ENCODE measurements at places on chromosomes 6 and 20.

DNA sequence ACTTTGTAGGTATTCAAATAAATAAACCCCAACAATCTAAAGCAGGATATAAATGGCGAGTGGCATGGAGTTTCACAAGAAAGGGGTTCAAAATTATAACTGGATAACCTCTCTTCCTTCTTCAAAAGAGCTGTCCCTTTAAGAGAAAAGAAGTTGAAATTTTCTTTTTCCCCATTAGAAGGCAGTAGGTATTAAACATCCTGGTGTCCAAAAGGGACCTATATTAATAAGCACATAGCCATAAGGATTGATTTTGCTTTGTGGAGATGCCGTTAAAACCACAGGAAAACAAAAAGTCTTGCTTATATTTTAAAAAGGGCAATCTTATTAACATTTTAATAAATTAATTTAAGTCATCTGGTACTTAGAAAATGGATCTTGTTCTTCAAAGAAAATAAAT, 76.5 kb downstream of the LYRM4 start:
- DNase-seq = no peak

GRCh38 chr6:39021779-39022178, 26.8 kb upstream of the GLP1R start:
- DNase-seq = no peak

GRCh38 chr20:62768234-62768546, 28.1 kb upstream of the MRGBP start:
- DNase-seq = no peak

DNA sequence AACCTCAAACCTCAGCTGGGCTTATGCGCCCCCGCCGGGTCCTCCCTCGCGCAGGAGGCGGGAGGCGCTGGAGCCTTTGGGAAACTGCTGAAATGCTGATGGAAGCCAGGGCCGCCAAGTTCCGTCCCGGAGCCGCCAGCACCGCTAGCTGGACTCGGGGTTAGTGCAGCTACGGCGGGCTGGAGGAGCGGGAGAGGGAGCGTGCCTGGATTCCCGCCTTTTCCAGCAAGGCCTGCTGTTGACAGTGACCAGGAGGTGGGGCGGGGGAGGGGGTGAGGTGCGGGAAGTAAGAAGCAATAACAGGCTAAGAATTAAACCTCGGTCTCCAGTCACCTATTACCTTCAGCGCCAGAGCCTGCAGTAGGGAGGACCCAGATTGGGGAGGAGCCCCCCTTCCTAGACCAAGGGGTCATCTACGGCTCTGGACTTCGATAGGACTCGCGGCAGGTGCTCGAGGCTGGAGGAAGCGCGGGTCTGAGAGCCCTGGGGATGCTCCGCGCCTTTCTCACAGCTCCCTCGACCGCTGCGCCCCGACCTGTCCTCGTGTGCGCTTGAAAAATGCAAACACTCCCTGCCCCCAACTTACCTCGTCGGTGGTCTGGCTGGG, 20.5 kb downstream of the COL9A1 start:
- no peak for DNase-seq

Data from NCI-H2171 treated with DMSO at 0.1 percent for 48 hours (cell line).